Effector CD4-positive, alpha-beta T cell (primary cell): ENCODE measurements at places on chromosomes 1 and 21.

DNA sequence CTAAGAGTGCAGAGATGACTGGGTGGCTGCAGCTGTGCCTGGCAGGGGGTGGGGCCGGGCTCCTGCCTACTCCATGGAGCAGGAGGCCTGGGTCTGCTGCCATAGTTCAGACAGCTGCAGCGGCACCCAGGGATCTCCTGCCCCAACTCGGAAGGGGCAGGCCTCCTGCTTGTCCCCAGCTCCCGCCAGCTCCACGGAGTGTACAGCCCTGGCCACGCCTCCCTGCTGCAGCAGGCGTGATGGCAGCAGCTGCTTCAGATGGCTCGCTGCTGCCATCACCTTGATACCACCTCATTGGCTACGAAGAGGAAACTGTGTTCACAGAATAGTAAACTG is 35.9 kb downstream of the ACTL8 start:
- no peak for DNase-seq

GRCh38 chr21:37139154-37139553 is 66.1 kb downstream of the TTC3 start:
- no peak for DNase-seq

GRCh38 chr1:19889656-19890055 is 7.5 kb downstream of the OTUD3 start:
- DNase-seq: no peak

DNA sequence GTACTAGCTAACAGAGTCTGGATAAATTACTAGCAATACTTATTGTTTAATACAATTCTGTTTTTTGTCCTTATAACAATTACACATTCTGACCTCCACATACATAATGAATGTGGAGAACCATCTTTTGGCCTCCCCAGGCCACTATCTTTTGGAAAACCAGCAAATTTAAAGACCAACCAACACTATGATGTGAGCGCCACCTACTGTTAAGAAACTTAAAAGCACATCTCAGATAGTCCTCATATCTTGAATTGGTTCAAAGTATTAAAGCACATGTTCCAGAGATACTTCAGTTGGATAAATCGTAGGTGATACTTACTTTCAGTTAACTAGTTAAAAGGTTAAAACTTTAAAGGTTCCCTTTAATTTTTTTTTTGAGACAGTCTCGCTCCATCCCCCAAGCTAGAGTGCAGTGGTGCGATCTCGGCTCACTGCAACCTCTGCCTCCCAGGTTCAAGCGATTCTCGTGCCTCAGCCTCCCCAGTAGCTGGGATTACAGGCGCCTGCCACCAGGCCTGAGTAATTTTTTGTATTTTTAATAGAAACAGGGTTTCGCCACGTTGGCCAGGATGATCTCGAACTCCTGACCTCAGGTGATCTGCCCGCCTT is 29.3 kb upstream of the USP1 start:
- no peak for DNase-seq

- DNase-seq: peak; percentile 19
These were observed 629 bp downstream of the CTNNBIP1 start for GRCh38 chr1:9909234-9910046.

GRCh38 chr1:47231301-47232186 is 481 bp downstream of the TAL1 start:
- DNase-seq: no peak

DNA sequence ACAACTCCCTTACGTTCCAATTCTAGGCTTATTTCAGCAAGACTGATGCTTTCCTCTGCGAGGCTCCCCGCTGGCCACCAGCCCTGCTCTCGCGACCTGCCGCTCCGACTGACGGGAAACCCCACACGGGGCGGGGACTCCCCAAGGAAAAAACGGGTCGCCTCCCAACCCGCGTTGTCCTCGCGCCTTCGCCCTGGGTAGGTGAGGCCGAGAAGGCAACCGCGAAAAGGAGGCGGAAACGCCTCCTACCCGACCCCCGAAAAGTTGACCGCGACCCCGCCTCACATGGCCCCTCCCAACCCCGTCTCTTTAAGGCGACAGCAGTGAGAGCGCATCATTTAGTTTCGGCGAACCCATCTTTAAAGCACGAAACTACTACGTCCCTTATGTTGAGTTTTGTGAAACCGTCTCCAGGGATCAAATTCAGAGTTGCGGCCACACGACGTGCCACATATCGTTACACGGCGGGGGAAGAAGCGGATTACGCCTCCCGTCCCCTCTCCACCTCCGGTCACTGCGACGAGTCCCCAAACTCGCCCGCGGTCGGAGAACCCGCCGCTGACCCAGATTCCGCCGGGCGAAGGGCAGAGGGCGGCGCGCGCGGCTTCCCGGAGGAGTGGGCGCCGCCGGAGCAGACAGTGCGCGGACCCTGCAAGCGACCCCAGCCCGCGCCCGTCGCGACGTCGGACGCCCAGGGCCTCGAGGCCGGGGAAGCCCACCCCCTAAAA is 1.2 kb downstream of the ANP32E start:
- DNase-seq: peak; percentile 84

DNA sequence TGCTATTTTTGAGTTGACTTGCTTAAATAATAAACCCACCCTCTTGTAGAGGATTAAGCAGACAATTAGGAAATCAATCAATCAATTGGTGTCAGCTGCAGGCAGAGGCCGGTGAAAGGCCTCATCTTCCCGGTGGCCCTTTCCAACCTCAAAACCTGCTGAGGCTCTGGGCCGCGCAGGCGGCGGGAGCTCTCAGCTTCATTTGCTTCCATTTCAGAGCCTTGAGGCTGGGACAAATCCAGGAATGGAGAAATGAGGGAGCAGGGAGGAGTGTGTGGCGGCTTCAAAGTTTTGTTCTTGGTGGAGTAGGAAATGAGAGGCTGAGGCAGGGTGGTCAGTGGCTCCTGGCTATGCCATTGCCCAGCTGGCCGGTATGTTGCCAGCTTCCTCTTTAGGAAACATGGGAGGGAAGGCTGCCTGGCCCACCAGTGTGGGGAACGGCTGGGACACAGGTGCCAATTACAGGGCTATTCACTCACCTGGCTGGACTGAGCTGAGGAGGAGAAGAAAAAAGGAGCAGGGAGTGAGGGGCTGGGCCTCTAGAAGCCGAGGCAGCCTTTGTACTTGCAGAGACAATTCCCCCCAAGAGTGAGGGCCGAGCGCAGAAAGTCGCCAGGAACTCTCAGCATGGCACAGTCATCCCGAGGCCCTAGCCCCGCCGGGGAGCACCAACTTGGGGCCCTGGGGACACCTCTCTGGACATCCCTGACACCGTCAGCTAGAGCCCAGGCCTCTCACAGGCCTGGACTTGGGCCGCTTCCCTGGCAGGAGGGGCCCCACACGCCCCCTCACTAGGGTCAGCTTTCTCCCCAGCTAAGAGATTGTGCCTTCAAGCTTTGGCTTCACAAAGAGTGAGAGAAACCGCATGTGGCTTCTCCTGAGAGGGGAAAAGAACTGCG is 4.4 kb downstream of the POU3F1 start:
- DNase-seq: no peak

GRCh38 chr1:7250597-7251453 is 465.6 kb downstream of the CAMTA1 start:
- no peak for DNase-seq

GRCh38 chr1:154901591-154901990 is 31.5 kb upstream of the KCNN3 start:
- DNase-seq: no peak
